ENCODE measurements at places on chromosomes 7 and 10. TPM values are rescaled to one million over a fixed set of nuclear protein-coding genes. Genes with fewer than 3 reads are reported as not detected.

DNA sequence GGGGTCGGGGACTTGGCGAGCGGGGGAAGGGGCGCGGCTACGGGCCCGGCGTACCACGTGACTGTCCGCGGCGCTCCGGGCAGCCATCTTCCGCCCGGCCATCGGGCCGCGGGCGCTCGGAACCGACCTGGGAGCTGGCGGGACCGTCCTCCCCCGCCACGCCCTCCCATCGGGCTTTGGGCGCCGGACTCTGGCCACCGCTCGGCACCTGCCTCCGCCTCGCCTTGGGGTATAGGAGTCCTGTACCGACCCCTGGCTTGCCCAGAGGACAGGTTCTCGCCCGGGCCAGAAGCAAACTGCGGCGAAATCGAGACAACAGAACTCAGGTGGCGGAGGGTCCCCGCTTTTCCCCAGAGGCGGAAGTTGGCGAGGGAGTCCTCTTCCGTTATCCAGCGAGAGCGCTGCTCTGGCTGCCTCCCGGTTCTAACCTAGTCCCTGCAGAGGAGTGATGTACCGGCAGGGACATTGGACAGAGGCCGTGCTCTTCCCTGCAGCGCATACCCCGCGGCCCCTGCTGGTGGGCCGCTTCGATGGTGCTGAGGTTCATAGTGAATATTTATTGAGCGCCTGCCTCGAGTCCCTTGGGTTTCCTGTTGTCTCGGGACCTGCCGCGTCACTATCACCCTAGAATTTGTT lies 1.2 kb upstream of the SGMS1 start:
- DNase-seq = peak; percentile 87

- DNase-seq = peak; percentile 85
These were observed at the start of gene LAMB1 for GRCh38 chr7:108002726-108003598. LAMB1 (minus strand) TSS chr7:108003161; CDS start chr7:108002885, 276 bp downstream.

DNA sequence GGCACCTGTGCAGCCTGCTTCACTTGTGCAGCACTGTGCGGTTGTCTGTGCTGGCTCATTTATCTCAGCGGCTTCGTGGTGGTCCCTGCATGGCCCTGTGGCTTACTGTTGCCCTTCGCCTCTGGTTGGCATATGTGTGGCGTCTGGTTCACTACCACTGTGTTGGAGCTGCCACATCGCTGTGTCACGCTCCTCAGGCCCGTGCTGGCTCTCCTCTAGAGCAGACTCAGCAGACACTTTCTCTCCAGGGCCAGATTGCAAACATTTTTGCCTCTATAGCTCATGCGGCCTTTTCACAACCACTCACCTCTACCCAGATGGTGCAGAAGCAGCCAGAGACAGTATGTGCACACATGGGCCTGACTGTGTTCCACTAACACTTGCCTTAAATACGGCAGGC lies 37.9 kb downstream of the PPP2R2D start:
- DNase-seq = no peak

DNA sequence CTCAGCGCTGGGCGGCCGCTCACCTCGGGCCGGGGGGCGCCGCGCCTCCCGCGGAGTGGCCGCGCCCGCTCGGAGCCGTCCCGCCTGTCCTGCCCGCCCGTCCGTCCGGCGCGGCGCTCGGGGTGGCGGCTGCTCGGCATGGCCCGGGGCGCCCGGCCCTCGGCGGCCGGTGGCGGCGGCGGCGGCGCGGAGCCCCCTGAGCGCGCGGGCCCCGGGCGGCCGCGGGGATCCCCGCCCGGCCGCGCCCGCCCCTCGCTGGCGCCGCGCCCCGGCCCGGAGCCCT lies 338 bp downstream of the SDK1 start:
- no peak for DNase-seq

GRCh38 chr7:115004121-115004520 lies 82.2 kb downstream of the MDFIC start:
- DNase-seq = no peak

DNA sequence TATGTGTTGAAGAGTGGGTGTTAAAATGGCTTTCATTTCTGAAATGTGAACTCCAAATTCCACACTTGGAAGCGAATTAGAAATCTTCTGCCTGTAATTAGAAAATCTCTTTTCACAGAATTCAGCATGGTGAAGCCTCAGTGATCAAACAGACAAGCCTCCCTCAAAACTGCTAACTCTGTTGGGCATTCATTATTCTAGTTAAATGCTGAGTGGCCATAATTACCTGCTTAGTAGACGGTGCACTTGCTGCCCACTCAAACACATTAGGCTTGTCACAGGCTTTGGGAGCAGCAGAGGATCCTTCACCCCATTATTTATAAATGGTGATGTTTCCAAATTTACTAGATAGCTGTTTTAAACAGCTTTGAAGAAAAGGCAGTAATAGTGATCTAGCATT lies 177.2 kb upstream of the PCLO start:
- DNase-seq = no peak

DNA sequence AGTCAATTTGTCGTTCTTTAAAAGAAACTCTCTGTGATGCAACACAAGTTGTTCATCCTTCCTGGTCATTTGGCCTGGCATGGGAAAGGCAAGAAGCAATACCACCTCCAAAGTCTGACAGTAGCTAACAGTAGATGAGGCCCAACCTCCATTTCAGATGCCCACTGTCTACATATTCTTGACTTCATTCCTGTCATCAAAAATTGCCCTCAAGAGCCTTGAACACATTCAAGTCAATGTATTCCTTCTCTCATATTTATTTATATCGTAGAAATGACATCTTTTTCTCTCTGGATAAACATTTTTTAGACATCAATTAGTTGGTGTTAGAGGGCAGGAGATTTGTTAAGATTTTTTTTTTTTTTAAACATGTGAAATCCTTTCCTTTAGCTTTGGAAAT lies 33.7 kb downstream of the ABLIM1 start:
- DNase-seq = no peak

GRCh38 chr10:24901686-24902399 lies 50.6 kb downstream of the PRTFDC1 start:
- DNase-seq = peak; percentile 67

RBM20 gene
- 5.3 TPM for total RNA-seq

Data from dermis blood vessel endothelial cell (primary cell).